Stimulated activated CD8-positive, alpha-beta memory T cell treated with anti-CD3 and anti-CD28 coated beads, Interleukin-4, amount 100 ng/mL, for 4 hours (primary cell): ENCODE measurements at places on chromosomes 4 and X.

DNA sequence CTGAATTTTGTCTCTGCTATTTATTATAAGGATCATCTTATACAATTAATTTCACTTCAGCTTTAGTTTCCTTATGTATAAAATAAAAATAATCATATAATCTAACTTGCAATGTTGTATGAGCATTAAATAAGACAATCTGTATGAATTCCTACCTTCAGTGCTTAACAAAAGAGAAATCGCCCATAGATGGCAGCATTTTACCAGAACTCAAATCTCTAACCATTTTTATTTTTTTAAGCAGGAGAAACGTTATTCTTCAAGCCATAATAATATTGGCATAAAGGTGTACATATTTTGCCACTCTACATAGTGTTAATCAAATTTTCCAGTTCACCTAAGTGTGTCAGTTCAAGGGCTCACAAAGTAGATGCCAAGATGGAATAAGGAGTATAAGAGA, 78.8 kb downstream of the TMEM47 start:
- DNase-seq, result no peak

- DNase-seq, result no peak
These were observed 160.7 kb upstream of the NPY2R start for GRCh38 chr4:155047755-155048154.

- no peak for DNase-seq
These were observed 959.1 kb upstream of the LCORL start for GRCh38 chr4:18980516-18981233.

- DNase-seq, result no peak
These were observed 137.2 kb downstream of the RAPGEF2 start for GRCh38 chr4:159240046-159240445.

DNA sequence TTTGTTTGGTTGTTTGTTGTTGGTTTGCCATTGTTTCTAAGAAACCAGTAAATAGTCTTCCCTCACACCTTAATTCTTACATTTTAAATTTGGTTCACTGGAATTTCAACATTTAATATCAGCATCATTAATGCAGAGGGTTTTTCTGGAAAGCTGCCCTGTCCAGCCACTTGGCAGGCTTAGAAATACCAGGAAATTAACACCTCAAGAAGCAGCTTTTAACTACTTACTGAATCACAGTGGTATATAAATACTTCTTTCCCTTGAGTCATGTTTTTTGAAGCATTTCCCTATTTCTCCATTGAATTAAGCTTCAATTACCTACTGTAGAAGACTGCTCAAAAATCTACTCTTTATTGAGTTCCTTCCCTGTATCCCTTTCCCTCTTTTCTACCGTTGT, 1221.1 kb upstream of the ADGRL3 start:
- DNase-seq, result no peak

DNA sequence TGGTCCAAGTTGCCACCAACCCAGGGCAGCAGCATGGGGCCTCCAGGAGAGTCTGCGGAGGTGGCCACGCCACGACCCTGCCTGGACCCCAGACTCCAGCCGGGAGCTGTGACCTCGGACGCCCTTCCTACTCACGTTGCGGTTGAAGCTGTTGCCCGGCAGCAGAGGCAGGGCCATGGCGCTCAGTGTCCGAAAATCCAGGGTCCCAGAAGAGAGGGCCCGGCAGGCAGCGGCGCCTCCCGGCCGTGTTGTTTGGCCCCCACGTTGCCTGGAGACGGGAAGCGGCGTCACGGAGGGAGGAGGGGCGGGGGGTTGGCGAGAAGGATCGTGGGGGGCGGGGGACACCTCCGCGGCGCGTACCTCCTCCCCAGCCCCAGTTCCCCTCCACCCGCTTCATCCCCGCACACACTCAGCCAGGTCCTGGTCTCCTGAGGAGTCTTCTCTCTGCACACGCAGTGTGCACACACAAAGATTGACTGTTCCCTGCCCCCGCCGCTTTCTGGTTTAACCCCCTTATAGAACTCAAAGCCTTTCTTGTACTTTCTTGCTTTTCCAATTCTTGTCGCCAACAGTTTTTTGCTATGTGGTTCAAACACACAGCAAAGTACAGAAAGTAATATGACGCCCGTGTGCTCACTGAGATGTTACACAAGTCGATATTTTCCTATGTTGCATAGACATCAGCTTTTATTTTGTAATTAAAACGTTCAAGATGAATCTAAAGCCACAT, at the start of gene EFHC2:
Gene EFHC2, minus strand, starts transcription at position 261 of the 730 bp plus-strand sequence. Its CDS starts 84 bp downstream, at position 177.
- DNase-seq, result peak; percentile 21
